Mucosa of descending colon (tissue), 3 donors: ENCODE measurements at places on chromosomes 2 and 18.

- DNase-seq = no peak
Measured at GRCh38 chr18:79736846-79737245, 57.2 kb downstream of the CTDP1 start.

GRCh38 chr2:19748711-19749506 lies 152.9 kb downstream of the TTC32 start:
- no peak for DNase-seq

DNA sequence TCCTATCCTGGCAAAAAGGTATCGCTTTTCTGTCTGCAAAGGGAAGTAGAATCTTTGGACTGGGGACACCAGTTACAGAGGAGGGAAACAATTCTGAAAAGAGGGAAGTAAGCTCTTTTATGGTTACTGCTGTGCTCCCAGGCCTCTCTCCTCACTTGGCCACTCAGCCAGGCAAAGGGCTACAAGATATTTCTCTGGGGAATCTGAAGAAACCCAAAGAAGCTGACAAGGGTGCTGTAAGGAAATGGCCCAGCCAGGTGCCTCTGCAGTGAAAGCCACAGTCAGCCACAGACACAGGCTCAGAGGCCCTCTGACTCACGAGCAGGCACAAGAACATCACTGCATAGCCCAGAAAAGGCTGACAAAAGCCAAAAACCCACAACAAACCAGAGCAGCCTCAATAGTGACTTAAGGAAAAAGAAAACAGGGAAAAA lies 5.8 kb downstream of the HDLBP start:
- no peak for DNase-seq

- DNase-seq = no peak
Measured at GRCh38 chr2:48127612-48128191, 221.4 kb upstream of the FBXO11 start.

DNA sequence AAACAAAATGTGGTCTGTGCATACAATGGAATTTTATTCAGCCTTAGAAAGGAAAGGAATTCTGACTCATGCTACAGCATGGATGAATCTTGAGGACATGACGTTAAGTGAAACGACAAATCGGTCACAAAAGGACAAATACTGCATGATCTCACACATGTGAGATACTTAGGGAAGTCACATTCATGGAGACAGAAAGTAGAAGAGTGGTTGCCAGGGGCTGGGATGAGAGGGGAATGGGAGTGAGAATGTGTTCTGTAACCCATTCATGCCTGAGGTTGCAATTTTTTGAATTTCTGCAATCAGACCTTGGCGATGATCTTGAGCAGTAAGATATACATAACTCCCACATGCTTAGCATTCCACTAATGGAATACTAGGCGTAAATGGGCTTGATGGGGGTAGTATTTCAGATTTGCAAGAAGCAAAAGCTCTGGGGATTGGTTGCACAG lies 22.0 kb downstream of the FHL2 start:
- DNase-seq = no peak

DNA sequence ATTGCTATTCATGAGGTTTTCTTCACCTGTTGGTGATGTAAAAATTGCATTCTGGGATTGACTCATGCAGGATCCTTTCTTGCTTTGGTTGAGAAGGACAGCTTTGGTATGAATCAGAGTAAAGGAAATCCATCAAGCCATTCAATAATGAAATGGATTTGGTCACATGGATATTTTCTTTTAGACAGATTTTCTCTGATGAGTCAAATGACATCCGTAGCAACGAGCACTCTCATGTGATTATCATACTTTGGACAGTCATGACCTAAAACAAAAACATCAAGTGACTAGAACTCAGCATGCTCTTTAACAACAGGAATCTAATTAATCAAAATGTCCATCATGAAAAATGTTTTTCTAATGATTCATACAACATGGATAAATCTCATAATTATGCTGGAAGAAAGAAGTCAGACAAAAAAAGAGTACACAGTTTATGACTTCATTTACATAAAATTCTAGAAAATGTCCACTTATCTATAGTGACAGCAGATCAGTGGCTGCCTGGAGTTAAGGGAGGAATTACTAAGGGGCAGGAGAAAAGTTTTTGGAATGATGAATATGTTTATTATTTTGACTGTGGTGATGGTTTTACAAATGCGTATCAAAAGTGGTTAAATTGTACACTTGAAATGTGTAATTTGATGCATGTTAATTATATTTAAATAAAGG lies 30.7 kb downstream of the TRAK2 start:
- no peak for DNase-seq

GRCh38 chr2:48148841-48149430 lies 242.6 kb upstream of the FBXO11 start:
- no peak for DNase-seq
